GM20000 (cell line): ENCODE measurements at places on chromosomes 4 and X.

DNA sequence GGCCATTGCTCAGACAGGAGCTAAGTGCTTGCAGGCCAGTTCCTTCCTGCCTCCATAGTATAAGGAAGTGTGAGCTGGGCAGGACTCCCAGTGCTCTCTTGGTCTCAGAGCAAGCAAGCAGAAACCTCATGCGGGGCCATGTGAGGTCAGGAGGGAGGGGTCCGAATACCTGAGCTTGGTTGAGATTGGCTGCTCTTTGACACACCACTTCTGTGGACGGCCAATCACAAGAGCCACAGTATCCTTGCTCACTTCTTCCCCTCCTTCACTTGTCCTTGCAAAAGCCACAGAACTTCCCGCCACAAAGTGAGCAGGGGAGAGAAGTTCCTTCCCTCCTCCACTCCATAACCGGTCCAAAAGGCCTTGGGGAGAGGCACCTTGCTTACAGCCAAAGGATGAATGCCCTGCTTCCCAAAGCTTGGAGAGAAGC lies 56.7 kb downstream of the PRPS1 start:
- DNase-seq, result peak; percentile 31

GRCh38 chrX:123088331-123088730 lies 95.7 kb upstream of the GRIA3 start:
- DNase-seq, result no peak

DNA sequence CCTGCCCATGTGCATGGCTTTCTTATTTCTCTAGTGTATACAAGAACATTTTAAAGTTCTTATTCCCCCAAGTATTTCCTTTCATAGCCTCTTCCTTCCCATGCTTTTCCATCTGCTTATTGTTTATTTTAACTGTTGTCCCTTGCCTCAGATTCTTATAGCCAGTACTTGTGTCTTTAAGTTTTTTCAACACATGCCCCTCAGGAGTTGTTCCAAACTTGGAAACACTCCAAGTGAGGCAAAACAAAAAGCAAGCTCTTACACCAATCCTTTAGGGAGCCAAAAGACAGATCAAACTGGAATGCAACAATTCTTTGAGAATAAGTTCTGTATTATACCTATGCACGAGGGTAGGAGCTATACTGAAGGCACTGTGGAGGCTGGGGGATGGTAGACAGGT lies 222.0 kb upstream of the STK26 start:
- no peak for DNase-seq

- DNase-seq, result no peak
Observed at GRCh38 chrX:31280580-31280979, 208.7 kb upstream of the FTHL17 start.

DNA sequence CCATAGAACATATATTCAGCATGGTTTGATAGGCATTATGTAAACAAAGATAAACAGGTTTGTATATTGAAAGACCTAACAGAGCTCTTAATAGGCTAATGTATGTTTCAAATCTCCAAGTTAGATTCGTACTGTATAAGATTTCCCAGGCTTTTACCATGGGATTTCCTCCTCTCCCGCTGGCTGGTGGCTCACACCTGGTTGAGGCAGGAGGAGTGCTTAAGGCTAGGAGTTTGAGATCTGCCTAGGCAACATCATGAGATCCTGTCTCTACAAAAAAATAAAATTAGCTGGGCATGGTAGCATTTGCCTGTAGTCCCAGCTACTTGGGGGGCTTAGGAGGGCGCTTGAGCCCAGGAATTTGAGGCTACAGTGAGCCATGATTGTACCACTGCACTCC lies 5.4 kb downstream of the CPE start:
- DNase-seq, result no peak

DNA sequence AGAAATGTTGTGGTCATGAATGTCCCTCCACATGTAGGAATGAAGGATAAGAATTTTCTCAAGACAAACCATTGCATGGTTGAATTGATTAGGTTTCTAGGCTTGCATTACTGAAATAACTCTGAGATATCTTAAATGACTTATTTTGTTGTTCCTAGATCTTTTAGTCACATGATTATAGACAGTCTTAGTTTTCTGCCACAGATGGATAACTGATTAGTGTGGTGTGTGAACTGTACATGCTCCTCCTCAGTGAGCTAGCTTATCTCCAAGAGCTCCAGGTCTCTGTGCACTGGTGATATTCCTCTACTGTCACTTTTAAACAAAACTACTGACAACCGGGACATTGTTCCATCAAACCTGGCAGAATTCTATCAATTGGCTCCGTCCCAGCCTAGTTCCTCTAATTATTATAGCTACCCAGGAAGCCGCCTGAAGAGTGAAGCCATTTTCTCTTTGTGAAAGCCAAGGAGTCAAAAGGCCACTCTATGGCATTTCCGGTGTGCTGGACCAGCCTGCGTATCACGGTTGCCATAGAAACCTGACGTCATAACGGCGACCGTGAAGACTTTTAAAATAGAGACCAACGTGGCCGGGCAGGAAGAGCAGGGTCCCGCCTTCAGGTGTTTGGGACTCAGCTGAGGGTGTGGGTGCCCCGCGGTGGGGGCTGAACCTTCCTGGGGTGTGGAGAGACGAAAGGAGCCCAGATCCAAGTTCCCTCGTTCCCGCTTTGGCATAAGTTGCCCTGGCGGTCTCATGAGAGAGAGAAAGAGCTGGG lies 28.1 kb downstream of the BEX3 start:
- DNase-seq, result peak; percentile 52

GRCh38 chrX:9340598-9341290 lies 124.1 kb upstream of the TBL1X start:
- peak; percentile 34 for DNase-seq

DNA sequence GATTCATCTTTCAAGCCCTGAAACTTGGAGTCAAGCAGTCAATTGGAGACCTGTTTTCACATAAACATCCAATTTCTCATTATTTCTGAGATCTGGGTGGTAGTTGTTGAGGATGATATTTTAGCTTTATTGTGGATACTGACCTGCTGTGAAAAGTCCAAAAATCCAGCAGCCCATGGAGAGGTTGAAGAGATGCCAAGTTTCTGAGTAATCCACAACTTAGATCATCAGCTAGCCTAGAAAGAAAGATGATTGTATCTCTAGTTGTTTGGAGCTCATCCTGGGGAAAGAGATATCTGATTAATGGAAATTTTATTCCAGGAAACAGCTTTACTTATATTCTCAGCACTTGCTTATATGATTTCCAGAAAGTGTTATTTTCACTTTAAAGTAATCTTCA lies 48.6 kb upstream of the DCX start:
- DNase-seq, result no peak

DNA sequence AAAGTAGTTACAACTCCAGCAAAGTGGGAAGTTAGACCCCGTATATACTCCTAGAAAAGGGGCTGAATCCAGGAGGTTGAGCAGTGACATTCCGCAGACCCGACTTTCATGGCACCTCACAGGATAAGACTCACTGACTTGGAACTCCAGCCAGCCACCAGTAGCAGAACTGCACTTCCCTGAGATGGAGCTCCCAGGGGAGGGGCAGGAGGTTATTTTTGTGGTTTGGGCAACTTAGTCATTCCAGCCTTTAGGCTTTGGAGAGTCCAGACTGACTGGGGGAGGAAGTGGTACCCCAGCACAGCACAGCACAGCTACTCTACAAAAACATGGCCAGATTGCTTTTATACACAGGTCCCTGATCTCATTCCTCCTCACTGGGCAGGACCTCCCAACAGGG lies 319.1 kb downstream of the PCDH19 start:
- DNase-seq, result no peak

- DNase-seq, result no peak
Observed at GRCh38 chr4:147117431-147117830, 171.8 kb upstream of the TTC29 start.

- no peak for DNase-seq
Observed at GRCh38 chrX:26788402-26788998, 572.5 kb downstream of the MAGEB5 start.

- no peak for DNase-seq
Observed at GRCh38 chrX:112819008-112819640, 21.5 kb downstream of the AMOT start.

DNA sequence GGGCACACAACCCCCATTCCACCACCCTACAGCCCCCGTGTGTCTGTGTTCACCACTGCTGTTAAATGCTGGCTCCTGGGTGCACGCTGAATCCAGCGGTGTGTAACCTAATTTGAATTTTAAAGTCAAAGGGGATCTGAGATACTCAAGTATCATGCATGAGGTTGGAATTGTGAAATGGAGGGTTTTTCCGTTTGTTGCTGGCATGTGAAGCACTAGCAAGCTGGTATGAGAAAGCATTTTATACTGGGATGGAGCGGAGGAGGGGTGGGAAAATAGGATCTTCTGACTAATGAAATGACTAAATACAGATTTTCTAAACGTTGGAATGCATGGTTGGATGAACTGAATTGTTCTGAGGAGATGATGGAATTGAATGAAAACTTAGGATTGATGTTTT lies 36.9 kb upstream of the FAT1 start:
- no peak for DNase-seq

- no peak for DNase-seq
Observed at GRCh38 chrX:6959006-6959405, 188.5 kb upstream of the STS start.

DNA sequence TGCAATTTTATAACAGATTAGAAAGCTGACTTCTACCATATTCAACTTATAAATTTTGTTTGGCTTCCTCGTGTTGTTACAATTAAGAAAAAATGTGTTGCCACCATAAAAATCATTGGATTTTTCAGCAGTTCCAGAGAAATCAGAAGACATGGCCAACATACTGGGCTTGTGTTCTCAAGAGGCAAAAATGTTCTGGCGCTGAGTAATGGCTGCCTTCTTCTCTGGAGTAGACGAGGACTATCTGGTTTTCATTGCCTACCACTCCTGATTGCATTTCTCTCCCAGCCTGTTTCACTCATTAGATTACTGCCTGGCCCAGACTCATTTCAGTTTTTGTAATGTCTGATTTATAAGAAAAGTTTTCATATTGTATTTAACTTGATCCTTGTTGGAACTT lies 122.3 kb downstream of the ARHGAP10 start:
- no peak for DNase-seq

GRCh38 chrX:47840111-47840510 lies 3.4 kb downstream of the ZNF81 start:
- no peak for DNase-seq

DNA sequence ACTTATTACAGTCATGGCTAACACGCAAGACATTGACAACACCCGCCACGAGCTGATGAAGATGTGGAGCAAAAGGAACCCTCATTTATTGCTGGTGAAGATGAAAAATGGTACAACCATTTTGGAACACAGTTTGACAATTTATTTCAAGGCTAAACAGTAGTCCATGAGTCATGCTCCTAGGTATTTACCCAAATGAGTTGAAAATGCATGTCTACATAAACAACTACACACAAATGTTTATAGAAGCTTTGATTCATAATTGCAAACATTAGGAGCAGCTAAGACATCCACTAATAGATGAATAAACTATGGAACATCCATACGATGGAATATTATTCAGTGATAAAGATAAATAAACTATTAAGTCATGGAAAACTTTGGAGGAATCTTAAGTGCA lies 580.1 kb downstream of the RAPGEF2 start:
- no peak for DNase-seq

DNA sequence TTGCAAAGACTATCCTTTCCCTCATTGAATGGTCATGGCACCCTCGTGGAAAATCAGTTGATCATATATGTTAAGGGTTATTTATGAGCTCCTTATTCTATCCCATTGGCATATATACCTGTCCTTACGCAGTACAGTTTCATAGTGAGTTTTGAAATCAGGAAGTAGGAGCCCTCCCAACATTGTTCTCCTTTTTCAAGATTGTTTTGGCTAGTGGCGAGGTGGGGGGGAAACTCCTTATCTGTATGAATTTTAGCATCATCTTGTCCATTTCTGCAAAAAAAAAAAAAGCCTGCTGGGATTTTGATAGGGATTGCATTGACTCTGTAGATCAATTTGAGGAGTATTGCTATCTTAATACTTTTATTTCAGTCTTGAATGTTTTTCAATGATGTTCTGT lies 2.5 kb upstream of the USP9X start:
- DNase-seq, result no peak

DNA sequence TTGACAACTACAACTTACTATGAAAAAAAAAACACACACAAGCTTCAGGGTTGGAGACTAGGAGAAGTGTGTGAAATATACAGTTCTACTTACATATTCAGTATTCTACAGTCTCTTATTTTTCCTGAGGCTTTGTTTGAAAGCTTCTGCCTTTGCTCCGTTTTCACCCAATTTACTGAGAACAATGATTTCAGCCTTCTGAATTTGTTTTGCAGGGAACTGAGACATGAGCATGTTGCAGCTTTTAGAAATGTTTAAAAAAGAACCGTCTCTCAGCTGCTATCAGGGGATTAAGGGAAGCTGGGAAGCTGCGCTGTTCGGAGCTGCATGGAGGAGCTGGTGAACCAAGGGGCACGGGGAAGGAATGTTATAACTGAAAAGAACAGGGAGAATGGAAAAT lies 85.7 kb downstream of the QDPR start:
- DNase-seq, result no peak

GRCh38 chrX:112866175-112866574 lies 25.5 kb upstream of the AMOT start:
- no peak for DNase-seq

DNA sequence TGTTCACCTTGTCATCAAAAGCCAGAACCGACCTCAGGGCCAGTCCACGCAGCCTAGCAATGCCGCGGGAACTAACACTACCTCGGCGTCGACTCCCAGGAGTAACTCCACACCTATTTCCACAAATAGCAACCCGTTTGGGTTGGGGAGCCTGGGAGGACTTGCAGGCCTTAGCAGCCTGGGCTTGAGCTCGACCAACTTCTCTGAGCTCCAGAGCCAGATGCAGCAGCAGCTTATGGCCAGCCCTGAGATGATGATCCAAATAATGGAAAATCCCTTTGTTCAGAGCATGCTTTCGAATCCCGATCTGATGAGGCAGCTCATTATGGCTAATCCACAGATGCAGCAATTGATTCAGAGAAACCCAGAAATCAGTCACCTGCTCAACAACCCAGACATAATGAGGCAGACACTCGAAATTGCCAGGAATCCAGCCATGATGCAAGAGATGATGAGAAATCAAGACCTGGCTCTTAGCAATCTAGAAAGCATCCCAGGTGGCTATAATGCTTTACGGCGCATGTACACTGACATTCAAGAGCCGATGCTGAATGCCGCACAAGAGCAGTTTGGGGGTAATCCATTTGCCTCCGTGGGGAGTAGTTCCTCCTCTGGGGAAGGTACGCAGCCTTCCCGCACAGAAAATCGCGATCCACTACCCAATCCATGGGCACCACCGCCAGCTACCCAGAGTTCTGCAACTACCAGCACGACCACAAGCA lies 898 bp downstream of the UBQLN2 start:
- DNase-seq, result peak; percentile 8

- no peak for DNase-seq
Observed at GRCh38 chrX:135307171-135307570, 2.1 kb upstream of the ETDC start.
